ENCODE measurements at places on chromosomes 2 and 18.

DNA sequence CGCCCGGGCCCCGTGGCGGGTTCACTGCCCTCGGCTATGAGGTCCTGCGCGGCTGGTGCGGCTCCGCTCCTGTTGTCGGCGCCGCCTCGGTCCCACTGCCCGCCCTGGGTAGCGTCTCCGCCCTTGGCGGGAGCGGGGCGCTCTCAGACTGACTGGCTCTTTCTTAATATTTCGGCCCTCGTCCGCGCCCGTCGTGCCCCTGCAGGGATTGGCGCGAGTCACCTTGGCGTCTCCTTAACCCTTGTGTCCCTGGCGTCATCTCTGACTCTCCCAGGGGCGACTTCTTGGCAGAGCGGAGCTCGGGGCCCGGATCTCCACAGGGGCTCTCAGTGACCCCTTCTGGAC lies 1.3 kb downstream of the PTMA start:
- H3K27me3 ChIP-seq: no peaks in the 10 kb centered on the region
- H3K27ac ChIP-seq: peak overlapping the region; percentile 94
- peak; percentile 63 for DNase-seq

GRCh38 chr2:29921560-29921915 lies at the start of gene ALK:
Gene ALK, minus strand, starts transcription at chr2:29921586. Its CDS starts 927 bp downstream, at chr2:29920659.
- peak within 1 kb of the TSS; percentile 32 for H3K4me3 ChIP-seq
- H3K36me3 ChIP-seq: no peaks in the 10 kb centered on the region
- peaks cover 49% of the 10 kb centered on the region for H3K27me3 ChIP-seq
- DNase-seq: peak; percentile 97

- H3K36me3 ChIP-seq: no peaks in the 10 kb centered on the region
- no peaks in the 10 kb centered on the region for H3K27me3 ChIP-seq
- H3K4me3 ChIP-seq: no peak overlapping the region
- H3K4me1 ChIP-seq: peaks cover 23% of the 10 kb centered on the region
- DNase-seq: peak; percentile 12
- H3K27ac ChIP-seq: peak overlapping the region; percentile 65
Observed at GRCh38 chr2:128305555-128306080, 13.1 kb downstream of the HS6ST1 start.

- H3K4me3 ChIP-seq: no peak overlapping the region
- no peaks in the 10 kb centered on the region for H3K36me3 ChIP-seq
- peaks cover 96% of the 10 kb centered on the region for H3K27me3 ChIP-seq
- H3K4me1 ChIP-seq: no peaks in the 10 kb centered on the region
- no peak for DNase-seq
- H3K27ac ChIP-seq: no peak overlapping the region
Observed at GRCh38 chr2:201949181-201949926, 84.3 kb upstream of the FZD7 start.

DNA sequence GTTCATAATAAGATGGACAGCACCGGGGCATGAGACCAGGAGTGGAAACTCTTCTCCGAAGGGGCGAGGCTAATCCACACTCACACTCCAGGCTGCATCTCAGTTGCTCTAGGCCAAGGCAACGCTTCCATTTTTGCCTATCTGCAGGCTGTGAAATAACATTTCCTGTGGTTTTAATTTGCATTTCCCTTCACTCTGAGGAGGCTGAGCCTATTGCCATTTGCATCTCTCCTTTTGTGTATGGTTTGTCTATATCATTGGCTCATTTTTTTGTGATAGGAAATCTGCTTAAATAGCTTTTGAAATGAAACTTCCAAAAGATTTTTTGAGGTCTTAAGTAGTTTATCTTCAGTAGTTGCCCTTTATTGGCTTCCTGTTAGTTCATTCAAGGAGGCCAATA lies 57.6 kb downstream of the TPGS2 start:
- H3K36me3 ChIP-seq: peaks cover 47% of the 10 kb centered on the region
- no peak overlapping the region for H3K27ac ChIP-seq
- DNase-seq: no peak
- no peaks in the 10 kb centered on the region for H3K27me3 ChIP-seq
- no peaks in the 10 kb centered on the region for H3K4me1 ChIP-seq

GRCh38 chr2:217393585-217394032 lies 533.7 kb upstream of the TNP1 start:
- H3K27me3 ChIP-seq: no peaks in the 10 kb centered on the region
- H3K36me3 ChIP-seq: no peaks in the 10 kb centered on the region
- no peak overlapping the region for H3K27ac ChIP-seq
- no peak overlapping the region for H3K4me3 ChIP-seq

DNA sequence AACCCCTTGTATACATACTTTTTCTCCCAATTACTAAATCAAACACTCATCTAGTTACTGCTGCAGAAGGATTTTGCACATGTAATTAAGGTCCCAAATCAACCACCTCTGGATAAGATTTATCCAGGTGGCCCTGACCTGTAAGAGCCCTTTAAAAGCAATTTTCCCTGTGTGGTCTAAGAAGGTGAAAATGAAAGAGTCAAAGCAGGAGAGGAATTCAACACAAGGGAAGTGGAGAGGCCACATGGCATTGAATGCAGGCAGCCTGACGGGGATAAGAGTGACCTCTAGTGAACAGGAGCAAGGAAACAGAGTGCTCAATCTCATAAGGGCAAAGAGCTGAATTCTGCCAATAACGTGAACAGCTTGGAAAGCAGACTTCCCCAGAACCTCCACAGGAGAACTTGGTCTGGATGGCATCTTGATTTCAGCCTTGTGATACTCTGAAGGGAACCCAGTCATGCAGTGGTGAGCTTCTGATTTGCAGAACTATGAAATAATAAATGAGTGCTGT lies 27.2 kb downstream of the PPP3R1 start:
- peaks cover 34% of the 10 kb centered on the region for H3K4me1 ChIP-seq
- H3K27me3 ChIP-seq: no peaks in the 10 kb centered on the region
- H3K36me3 ChIP-seq: no peaks in the 10 kb centered on the region
- H3K4me3 ChIP-seq: no peak overlapping the region
